ENCODE measurements at places on chromosomes 7 and 10.

DNA sequence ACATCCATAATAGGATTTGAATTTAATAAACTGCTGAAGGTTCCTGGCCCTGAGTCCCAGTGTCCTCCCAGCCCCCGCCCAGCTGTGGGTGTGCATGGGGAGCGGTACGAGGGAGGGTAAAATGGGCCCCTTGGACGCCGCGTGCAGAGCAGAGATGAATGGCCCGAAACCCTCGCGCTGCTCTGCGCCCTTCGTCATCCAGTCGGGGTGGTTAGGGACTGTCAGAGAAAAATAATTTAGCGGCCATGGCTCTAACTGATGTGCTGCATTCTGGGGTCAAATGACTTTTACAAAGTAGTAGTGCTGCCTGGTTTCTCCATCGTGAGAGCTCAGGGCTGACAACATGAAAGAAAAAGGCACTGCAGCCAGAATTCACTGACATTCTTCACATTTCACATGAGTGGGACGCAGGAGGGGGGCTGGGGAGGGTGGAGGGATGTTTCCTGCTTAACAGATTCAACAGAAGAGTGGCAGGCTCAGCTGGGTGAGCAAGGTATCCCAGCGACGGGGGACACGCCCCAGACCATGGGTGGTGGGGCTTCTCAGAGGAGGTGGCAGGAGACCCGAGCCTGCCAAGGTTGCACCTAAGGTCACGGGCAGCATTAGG, 304.5 kb downstream of the WDR37 start:
- DNase-seq: no peak

DNA sequence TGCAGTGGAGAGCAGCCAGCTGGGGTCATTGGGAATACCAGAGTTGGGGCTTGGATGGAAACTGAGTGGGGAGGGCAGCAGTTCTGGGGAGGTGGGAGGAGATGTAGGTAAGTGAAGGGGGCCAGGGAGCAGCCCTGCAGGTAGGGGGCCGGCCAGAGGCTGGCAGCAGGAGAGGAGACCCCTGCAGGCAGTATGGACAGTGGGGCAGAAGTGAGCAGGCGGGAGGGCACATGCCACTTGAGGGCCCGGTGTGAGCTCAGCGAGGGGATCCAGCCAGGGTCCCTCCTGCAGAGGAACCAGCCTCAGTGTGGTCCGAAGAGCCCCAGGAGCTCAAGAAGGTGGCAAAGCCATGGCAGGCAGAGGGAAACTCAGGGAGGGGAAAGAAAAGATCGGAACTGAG, 75.4 kb downstream of the WDR11 start:
- DNase-seq: no peak

GRCh38 chr7:88116235-88116795, 103.5 kb downstream of the SRI start:
- DNase-seq: no peak

- DNase-seq: no peak
Observed at GRCh38 chr7:126589068-126589684, 663.6 kb downstream of the GRM8 start.

GRCh38 chr10:99676895-99677294, 17.6 kb downstream of the ENTPD7 start:
- no peak for DNase-seq

DNA sequence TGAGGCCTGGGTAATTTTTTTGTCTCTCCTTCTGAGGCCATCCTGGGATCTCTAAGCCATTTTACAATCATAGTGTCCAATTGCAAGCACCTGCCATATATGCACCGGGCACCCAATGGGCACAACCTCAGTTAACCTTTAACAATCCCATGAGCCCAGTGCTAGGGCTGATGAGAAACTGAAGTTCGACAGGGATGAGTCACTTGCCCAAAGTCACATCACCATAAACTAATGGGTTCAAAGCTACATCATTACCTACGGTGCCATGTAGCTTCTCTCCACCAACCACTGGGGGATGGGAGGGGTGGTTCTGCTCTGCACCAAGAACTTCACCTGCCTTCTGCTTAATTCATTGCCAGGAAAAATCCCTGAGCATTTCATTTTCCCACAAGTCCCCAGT, 95.8 kb upstream of the ZNF716 start:
- no peak for DNase-seq

DNA sequence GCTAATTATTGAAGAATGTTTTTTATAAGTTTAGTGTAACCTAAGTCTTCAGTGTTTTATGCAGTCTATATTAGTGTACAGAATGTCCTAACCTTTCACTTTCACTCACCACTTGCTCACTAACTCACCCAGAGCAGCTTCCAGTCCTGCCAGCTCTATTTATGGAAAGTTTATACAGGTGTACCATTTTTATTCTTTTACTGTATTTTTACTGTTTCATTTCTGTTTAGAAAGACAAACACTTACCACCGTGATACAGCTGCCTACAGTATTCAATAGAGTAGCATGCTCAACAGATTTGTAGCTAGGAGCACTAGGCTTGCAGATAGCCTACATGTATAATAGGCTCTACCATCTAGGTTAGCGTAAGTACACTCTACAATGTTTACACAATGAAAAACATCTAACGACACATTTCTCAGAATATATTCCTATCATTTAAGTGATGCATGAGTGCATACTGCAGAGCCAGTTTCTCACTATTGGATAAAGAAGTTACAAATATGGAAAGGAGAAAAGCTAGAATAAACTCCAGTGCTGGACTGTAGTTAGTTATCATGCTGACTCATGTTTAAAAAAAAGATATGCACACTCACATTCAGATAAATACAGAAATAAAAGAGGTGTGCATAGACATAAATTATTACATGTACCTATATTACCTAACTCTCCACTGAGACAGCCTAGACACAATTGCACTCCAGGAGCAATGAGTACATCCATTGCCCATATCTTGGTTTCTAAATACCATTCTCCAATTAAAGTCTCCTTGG, 30.4 kb downstream of the STEAP1B start:
- no peak for DNase-seq

- no peak for DNase-seq
Observed at GRCh38 chr10:42578019-42578418, 60.4 kb downstream of the ZNF33B start.

GRCh38 chr7:128321044-128321422, 22.7 kb downstream of the RBM28 start:
- DNase-seq: no peak

- DNase-seq: no peak
Observed at GRCh38 chr10:96133135-96133534, 3.0 kb downstream of the ZNF518A start.

GRCh38 chr10:119762805-119763798, 37.3 kb downstream of the INPP5F start:
- DNase-seq: no peak

DNA sequence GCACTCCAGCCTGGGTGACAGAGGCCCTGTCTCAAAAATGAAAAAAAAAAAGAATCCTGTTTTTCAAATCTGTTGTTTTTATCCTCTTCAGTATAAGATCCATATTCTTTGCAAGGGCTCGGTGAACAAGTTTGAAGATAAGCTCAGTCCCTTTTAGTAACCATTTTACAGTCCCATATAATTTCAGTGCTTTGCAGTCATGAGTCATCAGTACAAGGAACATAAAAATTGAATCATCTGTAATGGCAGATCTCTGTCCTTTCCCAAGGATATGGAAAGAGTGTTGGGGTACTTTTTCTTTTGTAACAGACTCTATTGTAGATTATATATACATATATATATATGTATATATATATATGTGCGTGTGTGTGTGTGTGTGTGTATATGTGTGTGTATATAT, 52.2 kb upstream of the ZPBP start:
- DNase-seq: peak; percentile 9

DNA sequence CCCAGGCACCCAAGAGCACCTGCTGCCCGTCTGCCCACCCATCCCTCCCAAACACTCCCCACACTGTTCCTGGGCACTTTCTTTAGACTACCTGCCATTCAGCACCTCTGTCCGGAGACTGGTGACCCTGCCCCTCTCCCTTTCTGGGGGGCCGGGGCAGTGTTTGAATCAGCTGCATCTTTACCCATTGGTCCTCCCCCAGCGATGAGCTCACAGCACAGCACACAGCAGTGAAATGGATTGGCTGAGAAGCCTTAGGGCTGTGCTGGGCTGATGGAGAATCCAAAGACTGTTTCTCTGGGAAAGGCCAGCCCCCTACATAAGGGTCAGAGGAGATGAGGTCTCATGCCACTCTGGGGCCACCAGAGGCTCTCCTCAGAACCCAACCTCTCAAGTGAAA, 40.2 kb downstream of the VWA2 start:
- no peak for DNase-seq

- DNase-seq: no peak
Observed at GRCh38 chr7:157684909-157685429, 348.2 kb downstream of the DNAJB6 start.

DNA sequence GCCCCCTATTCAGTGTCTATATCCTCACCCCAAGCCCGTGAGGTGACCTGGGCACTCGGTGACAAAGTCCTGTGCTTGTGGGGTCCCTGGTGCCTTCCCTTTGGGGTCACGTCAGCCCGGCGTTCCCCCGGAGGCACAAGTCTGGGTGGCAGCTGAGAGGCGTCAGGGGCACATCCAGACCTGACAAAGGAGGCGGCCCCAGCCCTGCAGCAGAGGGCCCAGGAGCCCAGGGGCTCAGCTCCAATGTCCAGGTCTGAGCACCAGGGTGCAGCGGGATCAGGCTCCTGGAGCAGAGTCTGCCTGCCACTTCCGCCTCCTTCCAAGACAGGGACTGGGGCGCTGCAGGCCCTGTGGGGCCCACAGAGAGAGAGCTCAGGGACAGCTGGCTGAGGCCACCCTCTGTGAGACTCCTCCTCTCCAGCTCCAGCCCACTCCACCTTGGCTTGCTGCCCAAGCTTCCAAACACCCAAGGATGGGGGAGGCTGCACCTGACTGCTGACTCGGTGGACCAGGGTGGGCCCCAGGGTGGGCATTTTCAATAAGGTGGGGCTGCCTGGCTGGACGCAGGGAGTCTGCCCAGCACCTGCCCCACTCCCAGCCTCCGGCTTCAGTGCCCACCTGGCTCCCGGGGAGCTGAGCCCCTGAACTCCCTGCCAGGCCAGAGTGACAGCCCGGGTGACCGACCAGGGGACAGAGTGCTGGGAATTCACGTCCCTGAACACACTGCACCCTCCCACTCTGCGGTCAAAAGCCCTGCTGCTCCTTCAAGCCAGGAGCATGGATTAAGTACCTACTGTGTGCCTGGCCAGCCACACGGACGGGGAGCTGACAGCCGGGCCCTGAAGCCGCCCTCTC, 1.0 kb upstream of the KNDC1 start:
- DNase-seq: no peak

- no peak for DNase-seq
Observed at GRCh38 chr10:73858013-73858708, 16.2 kb downstream of the CAMK2G start.

DNA sequence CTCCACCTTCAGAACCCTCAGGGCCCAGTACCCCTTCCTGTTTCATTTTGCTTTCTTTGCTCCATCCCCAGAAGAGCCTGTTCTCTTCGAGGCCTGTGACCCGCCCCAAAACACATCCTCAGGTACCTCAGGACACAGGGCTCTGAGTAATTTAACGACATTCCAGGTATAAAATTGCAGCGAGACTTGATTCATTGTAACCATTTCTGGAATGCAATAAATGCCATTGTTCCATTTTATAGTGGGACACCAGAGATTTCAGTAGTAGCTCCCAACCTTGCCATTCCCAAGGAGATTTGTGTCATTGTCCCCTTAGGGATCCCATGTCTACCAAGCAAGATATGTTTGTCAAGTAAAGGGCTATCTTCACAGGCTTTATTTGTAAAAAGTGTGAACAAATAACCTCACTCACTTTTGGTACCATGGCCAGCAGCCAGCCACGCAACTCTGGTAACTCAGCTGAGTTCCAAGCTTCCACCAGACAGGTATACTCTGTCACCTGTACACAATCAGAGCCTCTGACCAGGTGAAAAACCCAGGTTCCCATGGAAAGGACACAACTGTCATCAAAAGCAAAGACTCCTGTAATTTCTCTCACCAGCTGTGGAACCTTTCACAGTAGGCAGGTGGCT, 441.3 kb downstream of the PLXNA4 start:
- DNase-seq: no peak

- no peak for DNase-seq
Observed at GRCh38 chr7:82273886-82274285, 169.7 kb downstream of the CACNA2D1 start.

DNA sequence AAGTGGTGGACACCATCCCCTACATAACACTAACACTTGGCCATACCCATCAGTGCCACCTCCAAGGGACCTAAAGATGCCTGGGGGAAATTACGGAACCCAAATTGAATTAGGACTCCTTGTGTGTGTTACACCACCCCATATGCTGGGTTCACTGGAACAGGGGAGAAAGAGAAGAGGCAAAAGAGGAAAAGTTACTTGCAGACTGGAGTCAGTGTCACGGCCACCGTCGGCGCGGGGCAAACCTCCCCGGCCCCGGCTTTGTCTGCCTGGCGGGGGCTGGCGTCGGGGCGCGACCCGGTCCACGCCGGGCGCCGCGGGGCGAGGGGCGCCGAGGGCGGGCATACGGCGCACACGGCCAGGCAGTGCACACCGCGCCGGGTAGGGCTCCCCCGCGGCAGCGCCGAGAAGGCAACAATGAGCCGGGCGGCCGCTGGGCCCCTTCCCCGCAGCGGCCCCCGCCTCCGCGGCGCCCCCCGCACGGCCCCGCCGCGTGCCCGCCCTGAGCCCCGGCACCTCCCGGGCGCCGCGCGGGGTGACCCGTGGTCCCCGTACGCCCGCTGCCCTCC, 171.1 kb downstream of the FAM107B start:
- DNase-seq: no peak

DNA sequence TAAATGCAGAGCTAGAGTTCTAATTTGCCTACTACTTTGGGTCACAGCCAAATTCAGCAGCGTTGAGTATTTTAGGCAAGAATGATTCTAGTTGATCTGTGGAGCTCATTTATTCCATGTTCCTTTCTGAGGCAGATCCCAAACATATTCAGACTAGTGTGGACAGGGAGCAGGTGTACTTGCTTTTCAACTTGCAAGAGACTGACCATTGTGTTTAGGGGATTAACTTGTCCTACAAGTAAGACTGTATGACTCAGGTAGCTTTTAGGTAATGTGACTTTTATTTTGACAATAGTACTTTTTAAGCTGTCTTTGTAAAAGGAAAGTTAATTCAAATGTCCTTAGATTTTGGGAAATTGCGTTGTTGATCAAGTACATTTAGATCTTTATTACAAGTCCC, 285.5 kb downstream of the TWIST1 start:
- DNase-seq: no peak
